ENCODE measurements at places on chromosomes 6 and 20. TPM values are rescaled to one million over a fixed set of nuclear protein-coding genes. Genes with fewer than 3 reads are reported as not detected.

DNA sequence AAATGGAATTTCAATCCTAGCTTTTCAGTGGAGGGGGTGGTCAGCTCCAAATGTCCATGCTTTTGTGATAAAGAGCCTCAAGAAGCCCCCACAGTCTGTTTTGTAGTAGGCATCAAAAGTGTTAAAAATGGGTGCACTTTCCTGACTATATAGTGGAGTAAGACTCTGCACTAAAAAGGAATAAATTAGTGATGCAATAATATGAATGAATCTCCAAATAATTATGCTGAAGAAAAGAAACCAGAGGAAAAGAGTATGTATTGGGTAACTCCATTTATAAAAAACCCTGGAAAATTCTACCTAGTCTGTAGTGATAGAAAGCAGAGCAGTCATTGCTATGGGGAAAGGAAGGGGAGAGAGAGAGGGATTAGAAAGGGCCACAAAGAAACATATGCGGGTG, 310.4 kb upstream of the SUPT3H start:
- no peaks in the 10 kb centered on the region for H3K36me3 ChIP-seq
- no peak overlapping the region for H3K4me3 ChIP-seq
- no peaks in the 10 kb centered on the region for H3K27me3 ChIP-seq

The OTOR gene
- total RNA-seq: not detected

DNA sequence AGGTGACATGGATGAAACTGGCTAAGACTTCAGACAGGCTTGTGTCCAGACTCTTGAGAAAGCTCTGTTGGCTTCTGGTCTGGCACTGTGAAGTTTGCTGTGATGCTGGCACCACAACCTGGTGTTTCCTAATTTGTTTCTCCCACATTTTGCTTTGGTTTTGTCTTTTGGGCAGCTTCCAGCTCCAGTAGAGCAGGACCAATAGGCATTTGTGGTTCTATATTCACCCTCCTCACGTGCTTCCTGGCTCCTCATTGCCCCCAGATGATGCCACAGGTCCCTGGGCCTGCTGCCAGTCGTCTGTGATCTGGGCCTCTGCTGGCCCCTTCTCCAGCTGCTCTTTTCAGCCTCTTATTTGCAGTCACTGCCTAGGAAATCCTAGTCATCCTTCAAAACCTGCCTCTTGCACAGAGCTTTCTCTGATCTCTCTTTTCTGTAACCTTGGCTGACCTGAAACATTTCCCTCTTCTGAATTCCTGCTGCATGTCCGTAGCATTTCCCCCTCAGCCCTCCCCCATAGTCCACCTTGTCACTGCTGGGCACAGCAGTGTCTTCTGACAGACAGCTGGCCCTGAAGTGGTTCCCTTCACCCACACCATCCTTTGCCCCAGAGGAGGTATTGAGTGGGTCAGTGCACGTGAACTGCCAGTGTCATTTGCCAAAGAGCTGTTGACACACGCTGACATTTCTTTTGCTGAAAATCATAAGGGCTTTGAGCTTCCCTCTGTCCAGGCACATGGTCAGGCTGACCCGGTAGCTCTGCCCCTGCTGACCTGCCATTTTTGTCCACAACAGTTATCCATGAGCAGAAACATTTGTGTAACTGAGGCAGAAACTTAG, 63.0 kb downstream of the PTPN1 start:
- no peak for DNase-seq
- H3K36me3 ChIP-seq: no peaks in the 10 kb centered on the region
- no peak overlapping the region for H3K4me3 ChIP-seq
- peak overlapping the region; percentile 19 for H3K27ac ChIP-seq
- H3K4me1 ChIP-seq: peaks cover 22% of the 10 kb centered on the region

The TAGAP gene
- total RNA-seq: 1.1 TPM

The WFDC12 gene
- not detected for total RNA-seq

- H3K36me3 ChIP-seq: no peaks in the 10 kb centered on the region
- no peak for DNase-seq
- H3K27me3 ChIP-seq: no peaks in the 10 kb centered on the region
- no peaks in the 10 kb centered on the region for H3K4me1 ChIP-seq
- no peak overlapping the region for H3K4me3 ChIP-seq
These were observed 125.0 kb upstream of the BACH2 start for GRCh38 chr6:90421666-90422065.

Data from testis (tissue), 5 donors.